NB4 (cell line): ENCODE measurements at places on chromosomes 1 and 21.

DNA sequence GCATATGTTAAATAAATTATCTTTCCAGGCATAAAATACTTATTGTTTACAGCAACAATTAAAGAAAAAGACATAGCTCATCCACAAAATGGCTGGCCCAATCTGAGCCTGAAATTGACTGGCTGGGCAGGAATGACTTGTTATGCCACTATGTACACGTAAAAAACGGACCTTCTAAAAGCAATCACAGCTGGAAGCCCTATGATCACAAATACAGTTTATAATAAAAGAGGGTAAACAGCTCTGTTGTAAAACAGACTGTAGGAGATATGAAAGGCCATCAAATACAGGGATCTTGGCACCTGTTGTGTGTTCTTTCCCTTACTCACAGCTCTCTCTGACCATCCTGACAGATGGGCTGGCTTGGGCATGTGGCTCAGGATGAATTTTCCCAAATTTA, 70.5 kb upstream of the DMRTA2 start:
- DNase-seq: no peak

- DNase-seq: no peak
Observed at GRCh38 chr1:178345807-178346206, 151.0 kb downstream of the CLEC20A start.

DNA sequence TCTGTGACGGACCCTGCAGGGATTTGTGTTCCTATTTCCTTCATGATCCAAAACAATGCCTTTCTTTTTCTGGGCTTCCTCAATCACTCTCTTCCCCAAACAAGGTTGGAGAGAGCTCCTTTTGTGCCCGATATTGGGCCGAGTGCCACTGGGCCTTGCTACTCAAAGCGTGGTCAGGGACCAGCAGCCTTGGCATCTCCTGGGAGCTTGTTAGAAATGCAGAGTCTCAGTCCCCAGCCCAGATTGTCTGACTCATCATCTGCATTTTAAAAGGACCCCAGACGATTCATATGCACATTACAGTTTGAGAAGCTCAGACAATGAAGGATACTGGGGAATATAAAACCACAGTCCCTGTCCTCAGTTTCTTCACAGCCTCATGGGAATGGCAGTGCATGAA, 19.9 kb downstream of the ADORA1 start:
- DNase-seq: no peak

GRCh38 chr1:100545855-100546254, 7.9 kb downstream of the GPR88 start:
- no peak for DNase-seq

- no peak for DNase-seq
Observed at GRCh38 chr21:35004314-35004713, 44.8 kb downstream of the RUNX1 start.

DNA sequence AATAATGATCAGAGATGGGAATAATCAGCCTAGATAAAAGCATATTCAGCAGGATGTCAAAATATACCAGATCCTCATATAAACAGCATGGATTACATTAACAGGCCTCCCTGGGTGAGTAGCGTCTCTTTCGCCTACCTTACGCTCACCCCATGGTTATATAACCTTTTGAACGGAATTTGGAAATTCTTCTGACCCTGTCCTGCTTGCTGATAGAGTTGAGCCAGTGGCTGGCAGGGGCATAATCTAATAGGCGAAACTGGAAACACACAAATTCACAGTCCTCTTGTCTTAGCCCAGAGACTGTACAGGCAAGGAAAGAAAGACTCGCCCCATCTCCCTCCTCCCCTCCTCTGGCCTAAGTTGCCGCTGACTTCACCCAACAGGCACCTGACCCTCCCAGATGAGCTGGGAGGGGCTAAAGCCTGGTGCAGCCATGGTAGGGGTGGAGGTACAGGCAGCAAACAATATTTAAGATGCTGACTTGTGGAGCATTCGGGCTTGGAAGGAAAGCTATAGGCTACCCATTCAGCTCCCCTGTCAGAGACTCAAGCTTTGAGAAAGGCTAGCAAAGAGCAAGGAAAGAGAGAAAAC, at the start of gene ANGPTL7:
Gene ANGPTL7, plus strand, starts transcription at position 498 of the 594 bp plus-strand sequence. CDS start 225 bp downstream, outside the sequence.
- DNase-seq: no peak

GRCh38 chr21:25039461-25040380, 567.6 kb downstream of the MRPL39 start:
- peak; percentile 49 for DNase-seq

DNA sequence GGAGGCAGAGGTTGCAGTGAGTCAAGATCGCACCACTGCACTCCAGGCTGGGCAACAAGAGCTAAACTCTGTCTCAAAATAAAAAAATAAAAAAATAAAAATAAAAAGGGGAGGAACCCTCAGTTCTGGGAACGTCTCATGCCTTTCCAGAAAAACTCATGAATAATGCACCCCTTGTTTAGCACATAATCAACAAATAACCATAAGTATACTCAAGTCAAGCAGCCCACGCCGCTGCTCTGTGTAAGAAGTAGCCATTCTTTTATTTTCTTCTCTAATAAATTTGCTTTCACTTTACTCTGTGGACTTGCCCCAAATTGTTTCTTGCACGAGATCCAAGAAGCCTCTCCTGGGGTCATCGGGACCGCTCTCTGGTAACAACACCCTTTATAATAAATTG, 14.5 kb upstream of the ACTA1 start:
- DNase-seq: no peak

- DNase-seq: no peak
Observed at GRCh38 chr1:116390195-116390594, 17.2 kb downstream of the ATP1A1 start.

- DNase-seq: no peak
Observed at GRCh38 chr1:235429143-235429542, 61.9 kb downstream of the TBCE start.

- no peak for DNase-seq
Observed at GRCh38 chr1:44542420-44543063, 131.7 kb downstream of the TMEM53 start.

DNA sequence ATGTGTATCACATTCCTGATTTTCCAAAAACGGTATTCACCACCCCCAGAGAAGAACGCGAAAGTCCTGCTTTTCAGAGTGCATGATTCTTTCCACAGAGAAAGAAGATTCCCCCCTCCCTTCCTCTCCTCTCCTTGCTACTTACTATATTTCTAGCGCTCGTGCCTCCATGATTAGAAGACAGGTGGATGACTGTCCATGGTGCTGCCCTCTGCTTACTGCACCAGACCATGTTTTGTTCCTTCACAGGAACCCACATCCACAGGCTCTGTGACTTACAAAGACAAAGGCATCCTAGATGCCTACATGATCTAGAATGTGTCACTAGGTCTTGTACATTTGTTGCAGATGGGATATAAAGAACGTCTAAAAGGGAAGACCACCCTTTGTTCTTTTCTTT, 49.1 kb upstream of the ZNF648 start:
- peak; percentile 20 for DNase-seq

DNA sequence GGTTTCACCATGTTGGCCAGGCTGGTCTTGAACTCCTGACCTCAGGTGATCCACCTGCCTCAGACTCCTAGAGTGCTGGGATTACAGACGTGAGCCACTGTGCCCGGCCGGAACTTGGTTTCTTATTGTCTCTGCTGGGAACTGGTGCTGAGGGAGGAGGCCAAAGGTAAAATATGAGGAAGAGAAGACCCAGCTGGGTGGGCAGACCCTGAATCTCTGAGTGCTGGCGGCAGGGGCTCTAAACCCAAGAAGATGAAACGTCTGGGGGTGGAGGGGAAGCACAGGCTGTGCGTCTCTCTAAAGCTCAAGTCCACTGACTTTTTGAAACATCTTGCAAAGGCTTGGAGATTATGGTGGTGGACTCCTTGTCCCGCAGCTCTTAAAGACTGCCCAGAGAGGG, 82.0 kb upstream of the TLR5 start:
- no peak for DNase-seq

DNA sequence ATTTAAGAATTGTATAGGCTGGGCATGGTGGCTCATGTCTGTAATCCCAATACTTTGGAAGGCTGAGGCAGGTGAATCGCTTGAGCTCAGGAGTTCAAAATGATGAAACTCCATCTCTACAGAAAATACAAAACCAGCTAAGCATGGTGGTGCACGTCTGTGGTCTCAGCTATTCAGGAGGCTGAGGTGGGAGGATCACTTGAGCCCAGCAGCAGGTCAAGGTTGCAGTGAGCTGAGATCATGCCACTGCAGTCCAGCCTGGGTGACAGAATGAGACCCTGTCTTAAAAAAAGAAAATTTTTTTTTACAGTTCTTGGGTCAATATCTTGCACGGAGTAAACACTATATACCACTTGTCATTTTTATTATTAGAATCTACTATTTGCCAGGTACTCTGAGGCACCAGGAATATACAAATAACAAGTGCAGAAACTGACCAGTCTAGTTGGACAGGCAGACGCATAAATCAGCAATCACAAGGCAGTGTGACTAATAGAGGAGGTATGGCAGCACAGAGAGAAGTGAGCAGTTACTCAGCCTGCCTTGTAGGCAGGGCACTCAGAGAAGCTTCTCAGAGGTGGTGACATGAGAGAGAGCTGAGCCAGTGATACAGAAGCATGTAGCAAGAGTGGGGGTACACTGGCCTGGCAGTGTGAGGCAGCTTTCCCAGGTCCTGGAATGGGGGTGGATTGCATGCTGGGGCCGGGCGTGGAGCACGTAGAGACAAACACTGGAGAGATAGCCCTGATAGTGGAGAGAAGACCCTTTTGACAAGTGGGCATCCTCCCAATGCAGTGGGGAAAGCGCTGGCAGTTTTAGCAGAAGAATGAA, 8.0 kb downstream of the PHLDA3 start:
- DNase-seq: no peak

DNA sequence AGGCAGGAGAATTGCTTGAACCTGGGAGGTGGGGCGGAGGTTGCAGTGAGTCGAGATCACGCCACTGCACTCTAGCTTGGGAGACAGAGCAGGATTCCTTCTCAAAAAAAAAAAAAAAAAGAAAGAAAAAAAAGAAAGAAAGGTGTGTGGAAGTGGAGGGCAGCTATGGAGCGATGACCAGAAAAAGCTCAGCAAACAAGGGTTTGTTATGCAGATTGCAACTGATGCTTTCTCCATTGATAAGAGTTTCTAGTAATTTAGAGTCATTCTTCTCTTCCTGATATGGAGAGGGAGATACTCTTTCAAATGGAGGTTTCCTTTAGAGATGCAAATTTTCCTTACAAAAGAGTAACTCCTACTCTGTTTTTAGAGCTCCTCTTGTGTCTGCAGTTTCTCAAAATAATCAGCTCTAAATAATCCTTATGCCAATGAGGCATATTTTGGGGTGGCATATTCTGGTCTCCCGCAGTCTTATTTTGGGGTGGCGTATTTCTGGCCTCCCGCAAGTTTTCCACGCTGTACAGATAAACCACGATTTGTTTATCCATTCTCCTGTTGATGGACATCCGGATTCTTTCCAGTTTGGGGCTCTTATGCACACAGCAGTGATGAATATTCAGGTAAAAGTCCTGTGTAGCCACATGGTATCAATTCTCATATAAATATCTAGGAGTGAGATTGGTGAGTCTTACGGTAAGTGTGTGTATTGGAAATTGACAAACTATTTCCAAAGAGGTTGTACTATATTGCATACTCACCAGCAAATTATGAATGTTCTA, 30.7 kb upstream of the RCC2 start:
- DNase-seq: no peak

- no peak for DNase-seq
Observed at GRCh38 chr1:27299385-27300271, 22.3 kb upstream of the TMEM222 start.

DNA sequence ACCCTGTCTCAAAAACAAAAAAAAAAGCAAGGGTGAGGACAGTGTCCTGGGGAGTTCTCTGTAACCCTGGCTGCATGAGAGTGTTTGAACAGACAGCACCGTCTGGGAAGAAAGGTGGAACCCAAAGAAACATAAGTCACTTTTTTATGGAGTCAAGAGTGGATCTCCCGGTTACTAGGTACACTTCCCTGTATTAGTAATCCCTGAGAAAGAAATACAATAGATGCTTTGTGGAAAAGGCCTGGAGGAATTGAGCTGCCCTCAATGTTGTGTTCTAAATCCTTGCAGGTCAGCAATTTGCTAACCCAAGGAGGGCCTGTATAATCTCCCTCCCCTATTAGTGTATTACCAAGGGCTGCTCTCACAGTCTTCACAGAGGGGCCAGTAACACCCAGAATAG, 16.6 kb downstream of the DEGS1 start:
- no peak for DNase-seq

DNA sequence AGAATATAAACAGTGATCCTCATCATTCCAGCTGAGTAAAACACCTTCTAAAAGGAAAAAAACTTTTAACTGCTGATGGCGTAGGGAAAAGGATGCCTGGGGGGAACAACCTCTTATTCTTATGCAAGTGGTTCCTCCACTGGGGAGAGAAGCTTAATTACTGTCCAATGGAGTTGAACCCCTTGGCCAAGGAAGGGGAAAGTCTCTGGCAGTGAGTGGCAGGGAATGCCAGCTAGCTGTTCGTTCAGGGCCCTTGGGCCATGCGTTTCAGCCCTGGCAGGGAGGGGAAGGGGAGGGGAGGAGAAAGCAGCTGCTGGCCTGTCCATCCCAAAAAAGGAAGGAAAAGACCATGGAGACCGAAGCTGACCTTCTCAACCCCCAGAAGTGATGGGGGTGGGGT, 22.6 kb upstream of the SYCP1 start:
- DNase-seq: no peak

- peak; percentile 51 for DNase-seq
Observed at GRCh38 chr1:23732363-23733224, 10.7 kb upstream of the ELOA start.

DNA sequence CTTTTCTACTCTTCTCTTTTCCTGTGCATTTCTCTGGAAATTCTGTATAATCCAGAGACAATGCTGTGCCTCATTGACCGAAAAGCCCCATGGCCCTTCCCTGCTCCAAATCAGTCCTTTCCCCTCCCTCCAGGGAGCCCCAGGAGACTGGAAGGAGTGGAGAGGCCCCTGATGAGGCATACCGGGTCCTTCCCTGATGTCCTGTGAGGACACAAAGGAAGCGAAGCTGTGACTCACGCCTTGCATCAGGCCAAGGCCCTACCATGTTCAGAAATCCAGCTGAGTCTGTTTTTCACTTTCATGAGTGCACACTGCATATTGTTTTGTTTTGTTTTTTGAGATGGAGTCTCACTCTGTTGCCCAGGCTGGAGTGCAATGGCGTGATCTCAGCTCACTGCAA, 38.7 kb upstream of the BECN2 start:
- peak; percentile 47 for DNase-seq

DNA sequence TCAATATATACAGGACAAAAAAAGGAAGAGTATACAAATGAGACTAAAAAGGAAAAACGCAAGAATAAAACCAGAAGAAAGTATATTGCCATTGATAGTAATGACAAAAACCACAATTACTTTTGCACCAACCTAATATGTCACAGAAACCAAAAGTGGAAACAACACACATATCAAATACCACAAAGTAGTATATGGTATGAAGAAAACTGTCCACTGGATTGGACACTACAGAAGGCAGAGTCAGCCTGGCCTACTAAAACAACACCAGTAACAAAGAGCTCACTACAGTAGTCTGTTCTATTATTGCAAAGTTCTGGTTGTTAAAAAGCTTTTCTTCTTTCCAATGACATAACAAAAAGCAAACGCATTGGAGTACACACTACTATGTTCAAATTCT, 17.7 kb downstream of the TESK2 start:
- no peak for DNase-seq

- no peak for DNase-seq
Observed at GRCh38 chr1:225746361-225747179, 31.1 kb upstream of the SRP9 start.

GRCh38 chr21:45111703-45112102, 37.3 kb downstream of the ADARB1 start:
- no peak for DNase-seq

- peak; percentile 29 for DNase-seq
Observed at GRCh38 chr1:205066141-205066818, 18.0 kb downstream of the TMEM81 start.

- DNase-seq: no peak
Observed at GRCh38 chr1:18989176-18989799, 32.8 kb upstream of the IFFO2 start.

- no peak for DNase-seq
Observed at GRCh38 chr21:43905726-43906455, 40.9 kb downstream of the AGPAT3 start.
